ENCODE measurements at places on chromosomes 1 and 21.

- no peak for DNase-seq
Measured at GRCh38 chr1:55015123-55015522, 16.4 kb downstream of the BSND start.

DNA sequence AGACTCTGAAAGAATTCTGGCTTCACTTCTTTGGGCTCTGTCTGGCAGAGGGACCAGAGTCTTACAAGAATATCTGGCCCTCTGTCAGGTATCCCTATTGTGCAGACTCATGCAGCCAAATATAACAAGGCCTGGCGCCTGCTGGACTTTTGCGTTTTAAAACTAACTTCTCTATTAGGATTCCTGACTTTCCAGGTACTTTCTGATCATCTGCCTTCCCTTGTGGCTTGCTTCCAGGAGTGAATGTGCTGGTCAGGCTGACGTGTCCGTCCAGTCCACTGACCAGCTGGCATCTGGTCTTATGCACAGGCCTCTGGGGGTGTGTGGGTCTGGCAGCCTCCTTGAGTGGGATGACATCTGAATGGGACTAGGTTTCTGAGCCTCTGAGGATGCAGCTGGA lies 8.6 kb upstream of the RAB29 start:
- no peak for DNase-seq

GRCh38 chr1:12601700-12602658 lies 16.0 kb downstream of the DHRS3 start:
- no peak for DNase-seq

- DNase-seq: no peak
Measured at GRCh38 chr1:112431038-112431437, 35.0 kb downstream of the CTTNBP2NL start.

GRCh38 chr1:204583909-204584632 lies 67.9 kb downstream of the MDM4 start:
- DNase-seq: no peak

- DNase-seq: no peak
Measured at GRCh38 chr1:32915766-32916706, 14.8 kb upstream of the TMEM54 start.

DNA sequence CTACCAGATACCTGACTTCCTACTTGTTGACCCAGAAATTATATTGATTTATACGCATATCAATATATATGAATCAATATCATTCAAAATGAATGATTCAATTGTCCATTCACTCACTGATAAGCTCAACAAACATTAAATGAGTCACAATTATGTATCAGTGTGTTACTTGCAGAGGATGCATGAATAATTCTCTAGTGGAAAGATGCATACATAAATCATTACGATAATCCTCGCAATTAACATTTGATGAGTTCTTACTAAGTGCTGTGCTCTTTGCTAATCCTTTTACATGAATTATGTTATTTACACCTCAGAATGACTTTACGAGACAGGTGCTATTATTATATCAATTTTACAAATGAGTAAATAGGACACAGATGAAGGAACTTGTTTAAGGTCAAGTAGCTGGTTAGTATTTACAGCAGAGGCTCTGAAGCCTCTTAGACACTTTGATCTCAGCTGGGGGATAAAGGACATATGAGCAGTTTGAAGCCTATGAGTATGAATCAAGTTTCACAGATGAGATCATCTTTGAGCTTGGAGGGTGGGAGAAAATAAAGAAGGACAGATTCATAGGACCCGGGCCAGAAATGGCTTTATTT lies 112.8 kb upstream of the ADAMTS5 start:
- DNase-seq: no peak

DNA sequence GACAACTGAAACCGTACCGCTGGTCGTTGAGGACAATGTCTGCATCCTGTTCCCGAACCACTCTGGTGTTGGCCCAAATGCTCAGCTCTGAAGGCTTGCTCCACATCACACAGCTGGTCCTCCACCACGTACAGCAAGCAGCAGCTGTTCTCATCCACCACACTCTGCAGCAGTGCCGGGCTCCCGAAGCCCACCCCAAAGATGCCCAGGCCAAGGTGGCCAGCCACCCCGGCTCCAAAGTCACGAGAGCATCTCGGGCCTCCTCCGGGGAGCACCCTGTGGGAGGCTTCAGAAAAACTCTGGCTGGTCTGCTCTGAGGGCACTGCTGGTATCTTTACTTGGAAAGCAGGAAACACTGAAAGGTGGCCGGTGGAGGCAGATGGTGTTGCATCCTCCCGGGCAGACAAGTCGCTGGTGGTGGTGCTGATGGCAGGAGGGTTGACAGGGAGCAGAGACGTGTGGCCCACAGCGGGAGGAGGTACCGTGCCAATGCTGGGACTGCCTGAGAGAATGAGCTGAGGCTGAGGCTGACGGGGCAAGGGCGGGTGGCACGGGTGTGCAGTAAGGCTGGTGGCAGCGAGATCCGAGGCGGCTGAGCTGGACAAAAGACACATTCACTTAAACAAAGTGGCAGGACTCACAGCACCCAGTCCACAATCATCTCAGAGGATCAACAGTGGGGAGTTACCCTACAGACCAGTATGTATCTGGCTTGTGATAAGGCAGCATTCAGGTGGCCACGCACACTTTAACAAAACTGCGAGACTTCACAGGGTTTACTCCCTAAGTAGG lies 6.5 kb upstream of the CCDC27 start:
- DNase-seq: peak; percentile 46

- no peak for DNase-seq
Measured at GRCh38 chr1:110161165-110161564, 10.9 kb downstream of the SLC6A17 start.

DNA sequence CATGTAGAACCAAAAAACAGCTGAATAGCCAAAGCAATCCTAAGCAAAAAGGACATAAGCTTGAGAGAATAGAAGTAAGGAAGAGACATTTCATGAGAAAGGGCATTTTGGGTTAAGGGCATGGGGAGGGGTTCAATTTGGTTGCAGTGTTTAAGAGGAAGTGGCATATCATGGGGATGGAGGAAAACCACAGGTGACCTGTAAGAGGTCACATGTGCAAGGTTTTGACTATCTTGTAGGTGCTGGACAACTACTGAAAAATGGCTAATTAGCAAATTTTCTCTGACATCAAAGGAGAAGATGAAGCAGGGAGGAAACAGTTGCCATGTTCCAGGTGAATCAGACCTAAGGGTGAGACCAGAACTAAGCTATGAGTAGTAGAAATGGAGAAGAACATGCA lies 31.3 kb upstream of the ROR1 start:
- DNase-seq: no peak

DNA sequence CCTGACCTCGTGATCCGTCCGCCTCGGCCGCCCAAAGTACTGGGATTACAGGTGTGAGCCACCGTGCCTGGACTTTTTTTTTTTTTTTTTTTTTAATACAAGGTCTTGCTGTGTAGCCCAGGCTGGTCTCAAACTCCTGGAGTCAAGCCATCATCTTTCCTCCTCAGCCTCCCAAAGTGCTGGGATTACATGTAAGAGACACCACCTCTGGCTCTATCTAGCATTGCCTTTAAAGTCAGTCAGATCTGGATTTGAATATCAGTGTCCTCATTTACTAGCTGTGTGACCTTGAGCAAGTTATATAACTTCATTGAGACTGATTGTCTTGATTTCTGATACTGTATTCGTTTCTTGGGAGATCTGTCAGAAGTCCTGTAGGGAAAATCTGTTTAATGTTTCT lies 6.6 kb downstream of the MAP3K21 start:
- DNase-seq: no peak

- DNase-seq: no peak
Measured at GRCh38 chr1:5381491-5381890, 610.7 kb downstream of the NPHP4 start.

GRCh38 chr1:167052389-167052788 lies 37.8 kb downstream of the GPA33 start:
- DNase-seq: peak; percentile 86

GRCh38 chr1:48853006-48853405 lies 76.3 kb upstream of the BEND5 start:
- DNase-seq: no peak

DNA sequence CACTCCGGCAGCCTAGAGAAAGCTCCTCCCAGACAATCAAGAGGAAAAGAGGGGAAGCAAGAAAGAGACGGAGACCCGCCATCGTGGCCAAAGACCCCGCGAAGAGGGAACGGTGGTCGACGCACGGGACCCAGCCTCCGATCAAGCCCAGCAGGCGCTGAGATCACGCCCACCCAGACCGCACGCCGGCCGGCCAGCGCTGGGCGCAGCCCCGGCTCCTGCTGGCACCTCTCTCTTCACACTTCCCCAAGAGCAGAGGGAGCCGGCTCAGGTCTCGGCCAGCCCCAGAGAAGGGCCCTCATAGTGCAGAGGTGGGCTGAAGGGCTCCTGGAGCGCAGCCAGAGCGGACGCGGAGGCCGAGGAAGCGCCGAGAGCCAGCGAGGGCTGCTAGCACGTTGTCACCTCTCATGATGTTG lies 918.4 kb upstream of the ADAMTS5 start:
- no peak for DNase-seq

DNA sequence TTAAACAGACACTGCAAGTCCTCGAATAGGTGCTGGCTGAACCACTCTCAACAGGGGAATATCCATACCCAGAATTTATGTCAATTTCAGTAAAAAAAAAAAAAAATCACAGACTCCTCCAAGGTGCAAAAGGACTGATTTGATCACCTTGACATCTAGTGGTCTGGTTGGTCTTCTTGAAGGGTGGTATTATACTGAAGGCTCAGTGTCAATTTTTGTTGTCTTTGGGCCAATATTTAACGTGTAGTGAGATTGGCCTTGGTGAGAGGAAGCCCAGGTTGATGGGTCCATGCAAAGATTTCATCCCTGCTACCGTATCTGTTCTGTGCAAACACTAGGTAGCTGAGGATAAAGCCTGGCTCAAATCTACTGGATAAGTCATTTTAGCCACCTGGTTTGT lies 4.0 kb upstream of the GBP5 start:
- no peak for DNase-seq

- DNase-seq: no peak
Measured at GRCh38 chr1:95426772-95427171, 192.8 kb downstream of the RWDD3 start.

DNA sequence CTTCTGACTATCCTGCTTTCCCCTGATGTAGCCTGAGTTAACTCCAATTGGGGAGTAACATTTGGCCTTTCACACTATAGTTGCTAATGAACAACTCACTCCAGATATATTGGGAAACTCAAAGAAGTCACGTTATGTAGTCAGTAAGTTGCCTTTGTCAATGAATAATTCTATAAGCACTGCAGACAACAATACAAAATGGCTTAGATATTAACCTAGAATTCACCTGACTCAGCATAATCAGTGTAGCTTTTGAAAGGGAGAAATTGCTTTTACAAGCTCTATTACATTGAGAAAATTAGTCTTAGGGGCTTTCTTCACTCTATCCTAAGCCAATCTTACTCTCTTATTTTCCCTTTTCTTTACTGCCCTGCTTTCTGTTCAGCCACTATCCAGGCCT lies 303.5 kb upstream of the NR5A2 start:
- no peak for DNase-seq

- no peak for DNase-seq
Measured at GRCh38 chr21:28657566-28657965, 335.1 kb downstream of the LTN1 start.

- no peak for DNase-seq
Measured at GRCh38 chr21:35697321-35697808, 363.0 kb downstream of the SETD4 start.
